ENCODE measurements at places on chromosomes 4 and X. TPM values are rescaled to one million over a fixed set of nuclear protein-coding genes. Genes with fewer than 3 reads are reported as not detected.

The CLGN gene
- total RNA-seq, result under 0.01 TPM

The LRIT3 gene
- 0.21 TPM for total RNA-seq

The GPR119 gene
- not detected for total RNA-seq

The SYNPO2 gene
- total RNA-seq, result 144 TPM

The TACR3 gene
- not detected for total RNA-seq

The CNGA1 gene
- total RNA-seq, result 4.1 TPM

The GABRQ gene
- total RNA-seq, result 0.55 TPM

The DACH2 gene
- 0.26 TPM for total RNA-seq

The FATE1 gene
- total RNA-seq, result not detected

The RASL11B gene
- 7.7 TPM for total RNA-seq

The FAM13A gene
- 17.7 TPM for total RNA-seq

The TTC29 gene
- 2.1 TPM for total RNA-seq

The GLOD5 gene
- not detected for total RNA-seq

The NUP62CL gene
- 4.4 TPM for total RNA-seq

The TREX2 gene
- total RNA-seq, result 2.9 TPM

The USP17L18 gene
- total RNA-seq, result not detected

The WDR13 gene
- total RNA-seq, result 147 TPM

The ATP2B3 gene
- total RNA-seq, result 3.5 TPM

The AKAP14 gene
- total RNA-seq, result not detected

The HMGB3 gene
- 21.8 TPM for total RNA-seq

The TEX13B gene
- total RNA-seq, result not detected

The CMC4 gene
- total RNA-seq, result 14.3 TPM

The CT45A5 gene
- not detected for total RNA-seq

The BLTP1 gene
- 60.9 TPM for total RNA-seq

The NUDT10 gene
- 3.8 TPM for total RNA-seq

The TADA2B gene
- total RNA-seq, result 23.3 TPM

The NHS gene
- total RNA-seq, result 8.6 TPM

The AFM gene
- total RNA-seq, result not detected

The CENPVL2 gene
- total RNA-seq, result not detected

The CPZ gene
- total RNA-seq, result 45.8 TPM

The MAOB gene
- total RNA-seq, result 62.5 TPM

The ATP1B4 gene
- total RNA-seq, result not detected

The CD38 gene
- total RNA-seq, result 0.29 TPM

The BRS3 gene
- not detected for total RNA-seq

The IL21 gene
- not detected for total RNA-seq

The TECRL gene
- not detected for total RNA-seq

The FAM47E gene
- total RNA-seq, result not detected

The DCAF12L2 gene
- total RNA-seq, result 1.5 TPM

The GAGE2A gene
- not detected for total RNA-seq
